Left cardiac atrium (tissue), 4 donors: ENCODE measurements at places on chromosomes 5 and 9. TPM values are rescaled to one million over a fixed set of nuclear protein-coding genes. Genes with fewer than 3 reads are reported as not detected.

DNA sequence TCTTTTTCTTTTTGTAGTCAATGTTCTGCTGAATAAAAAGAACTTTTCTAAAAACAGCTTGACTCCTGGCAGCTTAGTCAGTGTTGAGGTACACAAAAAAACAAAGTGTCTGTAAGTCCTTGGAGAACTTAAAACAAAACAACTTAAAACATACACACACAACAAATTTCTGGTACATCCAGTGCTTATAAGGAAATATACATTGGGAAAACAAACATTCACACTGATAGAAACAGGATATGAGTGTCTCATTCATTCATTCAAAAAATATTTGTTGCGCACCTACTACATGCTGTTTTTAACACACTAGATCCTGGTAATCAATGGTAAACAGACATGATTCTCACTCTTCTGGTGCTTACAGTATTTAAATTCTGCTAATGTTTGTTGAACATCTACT lies 27.4 kb upstream of the MEGF9 start:
- DNase-seq = no peak

Gene SHISAL2B
- not detected for total RNA-seq

- no peak for DNase-seq
These were observed 137.3 kb upstream of the KLF9 start for GRCh38 chr9:70551801-70552200.

Gene FCN2
- total RNA-seq = 2.0 TPM

DNA sequence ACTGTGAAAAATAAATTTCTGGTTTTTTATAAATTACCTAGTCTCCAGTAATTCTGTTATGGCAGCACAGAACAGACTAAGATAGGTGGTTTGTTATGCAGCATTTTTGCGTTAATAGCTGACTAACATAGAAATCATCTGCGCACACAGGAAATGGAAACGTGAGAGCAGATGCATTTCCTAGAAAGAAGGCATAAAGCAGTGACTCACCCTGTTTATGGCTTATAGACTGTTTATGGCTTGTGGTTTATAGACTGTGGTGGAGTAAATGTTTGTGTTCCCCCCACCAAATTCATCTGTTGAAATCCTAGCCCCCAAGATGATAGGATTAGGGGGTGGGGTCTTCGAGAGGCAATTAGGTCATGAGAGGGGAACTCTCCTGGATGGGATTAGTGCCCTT lies 18.3 kb upstream of the OSMR start:
- DNase-seq = no peak
